Daoy (cell line): ENCODE measurements at places on chromosomes 3 and 15.

- peak; percentile 13 for DNase-seq
Observed at GRCh38 chr15:41544650-41545015, 576 bp upstream of the RPAP1 start.

DNA sequence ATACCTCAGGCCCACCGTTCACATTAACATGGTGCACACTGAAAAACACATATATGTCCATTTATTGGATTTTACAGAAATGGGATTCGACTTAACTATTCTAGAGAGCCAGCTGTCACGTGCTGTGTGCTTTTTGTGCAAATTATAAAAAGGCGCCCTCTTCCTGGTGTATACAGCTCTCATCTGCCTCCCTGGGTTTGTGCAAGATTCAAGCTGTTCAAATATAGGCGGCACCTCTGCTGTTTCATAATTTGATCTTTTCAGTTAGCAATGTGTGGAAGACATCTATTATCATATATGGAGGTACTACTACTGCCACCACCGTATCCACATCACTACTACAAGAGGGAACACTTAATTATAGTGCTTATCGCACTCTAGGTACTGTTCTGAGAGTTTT, 187.6 kb downstream of the EBLN2 start:
- DNase-seq = no peak

DNA sequence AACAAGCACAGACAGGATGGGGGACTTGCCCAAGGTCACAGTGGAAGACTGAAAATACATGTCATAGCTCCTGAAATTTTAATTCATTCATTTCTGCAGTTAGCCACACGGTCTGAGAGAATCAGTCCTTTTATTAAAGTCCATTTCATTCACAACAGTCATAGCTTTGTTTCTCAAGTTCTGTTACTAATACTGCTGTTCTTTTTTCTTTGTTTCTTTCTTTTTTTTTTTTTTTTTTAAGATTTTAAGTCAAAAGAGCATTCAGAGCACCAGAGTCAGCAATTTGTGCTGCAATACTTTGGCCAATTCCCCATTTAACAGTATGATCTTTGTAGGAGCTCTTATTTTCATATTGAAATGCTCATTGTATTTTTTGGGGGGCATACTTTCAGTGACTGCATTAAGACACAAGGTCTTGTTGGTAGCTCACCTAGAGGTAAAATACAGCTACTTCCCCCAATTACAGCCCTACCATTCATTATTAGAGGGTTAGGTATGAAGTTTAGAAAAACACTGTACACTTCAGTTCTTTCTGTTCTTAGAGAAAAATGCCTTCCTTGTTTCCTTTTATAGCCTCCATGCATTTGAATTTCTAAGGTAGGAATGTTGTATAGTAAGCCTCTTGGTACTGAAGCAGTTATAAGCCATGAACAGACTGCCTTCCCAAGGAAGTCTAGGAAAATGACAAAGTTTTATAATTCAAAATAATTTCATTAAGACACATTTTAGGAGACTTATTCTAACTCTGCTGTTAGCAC, 9.6 kb downstream of the GALK2 start:
- DNase-seq = no peak

DNA sequence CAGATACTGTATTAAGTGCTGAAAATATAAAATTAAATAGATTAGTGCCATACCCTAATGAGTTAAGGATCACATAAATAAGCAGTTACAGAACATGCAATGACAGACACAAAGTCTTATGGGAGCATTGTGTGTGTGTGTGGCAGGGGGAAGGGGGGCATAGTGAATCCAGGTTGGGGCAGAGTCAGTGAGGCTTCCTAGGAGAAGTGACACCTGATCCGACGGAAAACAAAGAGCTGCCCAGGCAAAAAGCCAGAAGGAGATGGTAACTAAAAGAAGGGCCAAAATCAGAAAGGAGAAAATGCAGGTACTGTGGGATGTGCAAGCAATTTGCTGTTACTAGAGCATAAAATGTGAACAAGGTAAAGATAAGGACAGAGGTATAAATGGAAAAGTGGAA, 80.1 kb upstream of the CHRM5 start:
- DNase-seq = no peak

DNA sequence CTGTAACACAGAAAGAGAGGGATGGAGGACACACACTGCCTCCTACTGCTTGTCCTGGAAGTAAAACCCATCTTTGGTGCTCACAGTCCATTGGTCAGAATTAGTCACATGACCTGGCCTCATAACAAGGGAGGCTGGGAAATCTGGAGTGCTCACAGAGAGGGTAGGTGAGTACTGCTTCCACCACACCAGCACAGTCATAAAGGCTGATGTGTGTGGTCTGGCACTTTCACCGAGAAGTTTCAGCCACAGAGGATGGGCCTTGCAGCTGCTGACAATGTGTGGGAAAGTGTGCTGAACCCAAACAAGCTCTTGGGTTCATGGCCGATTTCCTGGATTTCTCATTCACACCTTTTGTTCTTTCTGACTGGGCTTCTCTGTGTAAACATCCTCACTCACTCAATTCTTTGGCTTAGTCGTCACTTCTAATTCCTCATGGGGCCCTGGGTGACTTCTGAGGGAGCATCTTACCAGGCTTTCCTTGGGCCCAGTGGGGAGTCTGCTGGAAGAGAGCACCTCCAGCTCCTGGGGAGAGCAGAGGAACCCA, 100.7 kb downstream of the ASB7 start:
- peak; percentile 79 for DNase-seq

GRCh38 chr15:70067681-70068080, 30.0 kb downstream of the TLE3 start:
- DNase-seq = no peak

GRCh38 chr3:132592216-132592615, 4.9 kb upstream of the ACKR4 start:
- no peak for DNase-seq

GRCh38 chr3:42980909-42981308, 1.8 kb downstream of the GASK1A start:
- DNase-seq = peak; percentile 46

DNA sequence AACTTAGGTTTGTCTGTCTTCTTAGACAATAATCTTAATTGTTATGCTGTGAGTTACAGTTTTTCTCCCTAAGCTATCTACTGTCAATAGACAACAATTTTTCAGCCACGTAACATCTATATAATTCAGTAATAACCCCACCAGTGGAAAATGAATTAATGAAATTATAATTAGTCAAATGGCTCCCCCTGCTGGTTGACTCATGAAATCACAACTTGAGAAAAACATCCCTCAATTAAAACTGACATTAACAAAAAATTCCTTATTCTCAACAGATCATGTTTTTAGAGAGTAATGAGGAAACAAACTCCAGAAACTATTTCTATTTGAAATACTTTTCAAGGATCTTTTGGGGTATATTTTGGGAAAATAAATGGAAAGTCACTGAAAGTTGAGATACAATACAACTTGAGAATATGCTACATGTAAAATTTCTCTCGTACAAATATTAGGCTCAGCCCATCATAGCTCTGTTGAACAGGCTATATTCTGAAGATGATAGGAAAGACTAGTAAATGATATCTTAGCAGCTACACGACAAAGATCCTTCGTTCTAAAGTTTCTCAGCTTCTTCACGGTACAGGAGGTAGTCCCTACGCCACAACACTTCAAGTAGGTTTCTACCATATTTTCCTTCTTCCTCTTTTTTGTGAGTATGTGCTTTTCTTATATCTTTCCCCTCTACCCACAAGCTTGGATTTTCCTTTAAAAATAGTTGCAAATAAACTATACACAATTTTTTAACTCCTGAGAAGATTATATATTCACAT, 20.7 kb downstream of the PPP1R2 start:
- no peak for DNase-seq

- DNase-seq = no peak
Observed at GRCh38 chr3:16322189-16322588, 57.2 kb downstream of the OXNAD1 start.

DNA sequence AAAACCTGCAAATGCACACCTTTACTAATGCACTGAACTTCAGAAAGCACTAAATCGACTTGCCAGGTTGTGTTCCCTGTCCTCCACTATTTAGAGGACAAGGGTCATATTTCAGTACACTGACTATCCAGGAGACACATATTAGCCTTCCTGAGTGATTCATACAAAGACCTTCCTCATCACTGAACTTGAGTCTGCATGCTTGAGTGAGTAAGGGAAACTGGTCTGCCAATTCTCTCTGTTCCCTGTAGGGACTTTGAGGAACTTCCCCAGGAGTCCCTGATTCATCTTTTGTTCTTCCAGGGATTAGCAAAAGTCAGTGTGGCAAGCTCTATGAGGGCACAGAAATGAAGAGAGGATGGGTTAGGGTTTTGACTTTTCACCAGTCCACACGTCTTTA, 565.9 kb downstream of the PDCD6IP start:
- DNase-seq = no peak

- DNase-seq = peak; percentile 91
Observed at GRCh38 chr15:89662893-89663626, 7.8 kb upstream of the KIF7 start.

DNA sequence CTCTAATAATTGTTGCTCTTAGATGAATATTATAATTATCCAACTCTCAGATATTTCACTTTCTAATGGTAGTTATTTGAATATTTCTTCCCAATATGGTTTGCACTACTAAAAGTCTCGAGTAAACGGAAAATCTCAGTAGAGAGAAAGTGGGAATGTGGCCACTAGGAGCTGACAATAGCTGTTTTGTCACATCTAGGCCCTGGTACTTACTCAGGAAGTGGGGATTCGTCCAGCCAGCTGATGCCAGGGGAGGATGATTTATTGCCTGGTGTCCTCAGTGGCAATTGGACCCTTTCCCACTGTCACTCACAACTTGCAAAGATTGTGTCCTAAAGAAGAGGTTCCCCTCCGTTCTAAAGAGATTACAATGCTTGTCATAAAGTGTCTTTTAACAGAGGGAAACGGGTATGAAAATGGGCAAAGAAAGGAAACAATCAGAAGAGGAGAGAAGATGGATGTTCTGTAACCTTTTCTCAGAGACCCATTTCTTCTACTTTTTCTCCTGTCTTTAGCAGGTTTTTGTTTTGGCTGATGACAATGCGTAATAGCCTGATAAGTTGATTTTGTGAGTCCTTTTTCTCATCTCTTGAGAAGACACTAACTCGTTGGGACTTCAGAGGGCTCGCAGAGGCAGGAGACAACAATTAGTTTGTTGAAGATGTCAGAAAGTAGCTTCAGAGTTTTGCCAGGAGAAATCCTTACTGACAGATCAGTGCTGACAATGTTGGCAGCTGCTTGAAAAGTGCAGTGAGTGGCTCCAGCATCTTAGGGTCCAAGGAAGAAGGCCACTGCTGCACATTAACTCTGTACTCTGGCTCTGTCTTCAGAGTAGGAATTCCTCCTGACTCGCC, 320.6 kb downstream of the MECOM start:
- no peak for DNase-seq

- no peak for DNase-seq
Observed at GRCh38 chr15:75830910-75831805, 12.1 kb upstream of the UBE2Q2 start.

DNA sequence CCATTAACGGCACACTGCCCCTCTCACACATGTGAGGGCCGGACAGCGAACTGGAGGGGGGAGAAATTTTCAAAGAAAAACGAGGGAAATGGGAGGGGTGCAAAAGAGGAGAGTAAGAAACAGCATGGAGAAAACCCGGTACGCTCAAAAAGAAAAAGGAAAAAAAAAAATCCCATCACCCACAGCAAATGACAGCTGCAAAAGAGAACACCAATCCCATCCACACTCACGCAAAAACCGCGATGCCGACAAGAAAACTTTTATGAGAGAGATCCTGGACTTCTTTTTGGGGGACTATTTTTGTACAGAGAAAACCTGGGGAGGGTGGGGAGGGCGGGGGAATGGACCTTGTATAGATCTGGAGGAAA, 1.5 kb downstream of the SOX2 start:
- DNase-seq = no peak

GRCh38 chr3:101945980-101946379, 96.7 kb downstream of the NFKBIZ start:
- DNase-seq = no peak

GRCh38 chr3:194615226-194615625, 18.0 kb downstream of the TMEM44 start:
- no peak for DNase-seq

GRCh38 chr15:70277556-70277955, 179.8 kb upstream of the TLE3 start:
- no peak for DNase-seq

DNA sequence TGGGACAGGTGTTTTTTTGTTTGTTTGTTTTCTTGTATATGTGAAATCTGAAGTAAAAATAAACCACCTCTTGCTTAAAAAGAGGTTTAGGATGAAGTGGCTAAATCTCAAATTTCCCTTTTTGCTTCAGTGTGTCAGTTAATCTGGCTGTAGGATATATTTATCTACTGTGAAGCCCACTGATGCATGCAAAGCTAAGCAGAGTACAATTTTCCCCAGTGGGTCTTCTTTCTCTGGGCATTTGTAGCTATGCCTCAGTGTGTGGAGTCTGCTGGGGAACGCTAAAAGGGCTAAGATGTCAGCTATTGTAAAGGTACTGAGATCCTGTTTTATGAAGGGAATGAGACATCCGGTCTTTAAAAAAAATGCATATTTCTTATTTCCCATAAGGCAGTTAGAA, 190.6 kb downstream of the TCF12 start:
- DNase-seq = no peak

- DNase-seq = no peak
Observed at GRCh38 chr3:49625071-49625470, 49.1 kb upstream of the APEH start.
